Ureter (tissue), 1 donor: ENCODE measurements at places on chromosomes 3 and 15.

DNA sequence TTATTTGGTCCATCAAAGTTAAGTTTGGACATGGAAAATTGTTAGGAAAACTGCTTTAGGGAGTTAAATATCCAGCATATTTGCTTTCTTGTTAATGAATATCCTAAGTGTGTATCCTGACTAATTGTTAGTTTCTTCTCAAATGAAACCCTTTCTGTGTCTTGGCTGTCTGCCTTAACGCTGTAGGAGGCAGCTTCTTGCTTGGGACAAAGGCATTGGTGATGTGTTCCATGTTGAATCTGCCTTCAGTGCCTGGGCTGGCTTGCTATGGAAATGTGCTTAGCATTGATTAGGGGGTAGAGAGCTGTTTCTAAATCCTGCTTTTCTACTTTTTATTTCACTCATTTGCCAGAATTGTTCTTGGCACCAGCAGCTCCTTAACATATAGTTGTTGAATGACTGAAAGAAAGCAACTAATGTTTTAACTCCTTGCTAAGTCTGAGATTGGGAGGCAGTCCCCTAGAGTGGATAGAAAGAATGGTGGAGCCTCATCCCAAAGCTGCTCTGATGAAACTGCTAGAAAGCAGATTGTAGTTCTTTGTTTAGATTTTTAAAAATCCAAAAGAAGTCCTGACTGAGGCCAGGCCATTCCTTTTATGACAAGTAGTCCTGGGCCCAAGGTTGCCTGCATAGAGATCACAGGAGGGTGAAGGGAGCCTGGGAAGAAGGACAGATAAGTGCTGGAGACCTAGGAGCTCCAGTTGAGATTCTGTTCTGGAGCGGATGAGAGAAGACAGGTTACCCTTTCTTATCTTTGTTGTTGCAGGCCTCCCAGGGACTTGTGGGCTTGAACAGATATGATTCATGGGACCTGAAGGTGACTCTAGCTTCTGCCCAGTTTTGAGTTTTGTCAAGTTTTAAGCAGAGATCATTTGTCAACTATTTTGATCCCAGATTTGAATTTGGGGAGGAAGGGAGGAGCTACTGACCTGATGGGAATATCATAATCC, 39.3 kb downstream of the OXNAD1 start:
- DNase-seq = no peak

DNA sequence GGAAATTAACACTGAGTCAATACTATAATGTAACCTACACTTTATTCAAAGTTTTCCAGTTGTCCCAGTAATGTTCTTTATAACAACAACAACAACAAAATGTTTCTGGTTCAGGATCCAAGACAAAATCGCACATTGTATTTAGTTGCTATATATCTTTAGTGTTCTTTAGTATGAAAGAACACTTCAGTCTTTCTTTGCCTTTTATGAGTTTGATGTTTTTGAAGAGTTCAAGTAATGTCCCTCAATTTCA, 7.6 kb upstream of the GRAMD1C start:
- no peak for DNase-seq

DNA sequence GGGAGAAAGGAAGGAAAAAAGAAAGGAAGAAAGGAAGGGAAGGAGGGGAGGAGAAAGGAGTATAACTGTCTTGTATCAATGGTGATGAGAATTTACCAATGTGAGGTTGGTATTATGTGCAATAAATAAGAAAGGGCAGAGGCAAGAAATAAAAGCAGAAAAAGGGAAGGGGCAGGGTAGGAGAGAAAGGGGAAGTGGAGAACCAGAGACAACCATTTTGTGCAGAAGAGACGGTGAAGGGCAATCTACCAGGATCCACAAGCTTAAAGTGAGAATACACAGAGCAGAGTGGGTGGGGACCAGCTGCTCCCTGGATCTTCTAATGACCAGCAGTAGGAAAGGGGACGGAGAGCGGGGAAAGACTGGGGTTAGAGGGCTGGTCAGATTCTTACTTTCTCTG, 106.9 kb upstream of the SLCO2A1 start:
- no peak for DNase-seq

- DNase-seq = no peak
Measured at GRCh38 chr3:122619040-122619439, 41.6 kb downstream of the PARP15 start.

- DNase-seq = no peak
Measured at GRCh38 chr3:133401374-133402135, 1.7 kb downstream of the BFSP2 start.

DNA sequence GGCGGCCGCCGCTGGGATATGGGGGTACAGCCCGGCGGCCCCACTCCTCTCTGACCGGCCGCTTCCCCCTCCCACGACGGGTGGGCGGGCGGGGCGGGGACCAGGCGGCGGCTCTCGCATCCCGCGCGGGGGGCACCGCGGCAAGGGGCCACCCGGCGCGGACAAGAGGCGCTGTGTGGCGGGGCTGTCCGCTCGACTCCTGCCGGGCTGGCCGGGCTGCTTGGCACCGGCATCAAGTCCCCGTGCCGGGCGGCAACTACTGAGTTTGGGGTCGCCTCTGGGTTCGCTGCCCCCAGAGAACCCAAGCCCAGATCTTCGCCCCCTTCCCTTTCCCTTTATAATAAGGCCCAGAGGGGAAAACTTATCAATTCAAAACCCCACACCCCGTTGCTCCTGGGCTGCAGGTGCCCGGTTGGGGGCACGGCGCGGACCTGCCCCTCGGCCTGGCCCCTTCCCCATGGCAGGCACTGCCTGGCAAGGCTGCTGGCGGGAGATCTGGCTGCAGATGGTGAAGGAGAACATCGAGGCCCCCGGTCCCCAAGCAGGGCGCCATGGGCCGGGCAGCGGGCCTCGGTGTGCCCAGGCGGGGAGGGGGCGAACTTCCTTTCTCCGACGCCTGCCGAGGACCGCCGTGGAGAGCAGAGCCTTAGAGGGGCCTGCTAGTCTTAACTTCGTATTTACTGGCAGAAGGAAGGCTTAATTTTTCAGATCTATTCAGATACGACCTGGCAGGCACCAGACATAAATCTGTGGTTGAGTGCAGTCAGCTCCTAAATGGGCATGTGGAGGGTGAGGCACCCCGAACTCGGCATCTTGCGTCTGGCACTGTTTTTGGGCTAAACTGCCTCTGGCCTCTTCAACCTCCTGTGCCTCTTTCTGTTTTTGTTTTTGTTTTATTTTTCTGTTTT, 911 bp downstream of the APBA2 start:
- no peak for DNase-seq

GRCh38 chr3:160225176-160226025, at the start of gene C3orf80:
C3orf80 (plus strand) TSS chr3:160225422; CDS start chr3:160225636, 214 bp downstream.
- DNase-seq = peak; percentile 53

- DNase-seq = no peak
Measured at GRCh38 chr3:185629554-185630181, 43.6 kb downstream of the SENP2 start.

- DNase-seq = no peak
Measured at GRCh38 chr15:63491116-63491827, 13.1 kb upstream of the USP3 start.

GRCh38 chr15:49036650-49037545, 9.3 kb downstream of the SECISBP2L start:
- no peak for DNase-seq

GRCh38 chr3:53328746-53329145, 18.6 kb downstream of the DCP1A start:
- no peak for DNase-seq

DNA sequence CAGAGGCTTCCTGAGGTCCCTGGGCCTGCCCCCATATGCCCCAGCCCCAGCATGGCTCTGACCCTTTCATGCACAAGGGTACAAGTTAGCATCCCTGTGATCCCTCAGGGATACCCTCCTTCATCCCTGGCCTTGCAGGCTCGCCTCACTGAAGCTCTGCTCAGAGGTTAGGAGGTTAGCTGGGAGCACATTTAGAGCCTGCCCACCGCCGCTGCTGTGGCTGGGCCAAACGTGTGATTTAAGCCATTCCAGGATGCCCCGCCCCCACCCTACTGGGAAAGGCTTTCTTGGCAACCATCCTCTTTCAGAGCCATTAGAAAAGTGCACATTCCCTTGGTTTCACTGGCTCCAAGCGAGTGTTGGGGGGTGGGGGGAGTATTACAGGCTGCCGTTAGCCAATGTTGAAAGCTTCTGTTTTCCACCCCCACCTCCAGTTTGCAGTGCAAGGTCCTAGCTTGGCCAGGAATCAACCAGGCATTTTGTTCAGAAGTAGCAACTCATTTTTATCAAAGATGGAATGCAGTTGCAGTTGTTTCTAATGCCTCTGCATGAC, 6.3 kb upstream of the HES1 start:
- no peak for DNase-seq

DNA sequence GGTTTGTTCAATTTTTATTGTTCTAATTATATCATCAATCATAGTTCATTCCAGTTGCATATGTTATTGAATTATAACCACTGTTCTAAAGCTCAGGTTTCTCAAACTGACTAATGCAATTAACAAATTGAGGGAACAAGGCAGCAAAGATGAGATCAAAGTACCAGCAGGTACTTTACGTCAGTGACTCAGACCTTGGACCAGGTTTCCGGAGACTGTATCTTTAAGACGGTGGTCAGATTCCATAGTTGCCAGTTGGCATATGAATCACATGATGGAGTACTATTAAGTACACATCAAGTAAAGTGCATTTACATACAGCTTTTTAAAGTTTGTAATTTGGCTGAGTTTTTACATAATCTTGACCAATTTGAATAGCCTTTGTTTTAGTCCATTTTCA, 583.6 kb upstream of the ROBO2 start:
- no peak for DNase-seq

GRCh38 chr15:98671060-98672008, 23.0 kb downstream of the IGF1R start:
- no peak for DNase-seq

GRCh38 chr3:51941463-51941797, 274 bp downstream of the RRP9 start:
- no peak for DNase-seq

- no peak for DNase-seq
Measured at GRCh38 chr3:85821130-85821756, 862.5 kb downstream of the CADM2 start.

- peak; percentile 80 for DNase-seq
Measured at GRCh38 chr3:73520931-73521461, 103.7 kb downstream of the PDZRN3 start.

DNA sequence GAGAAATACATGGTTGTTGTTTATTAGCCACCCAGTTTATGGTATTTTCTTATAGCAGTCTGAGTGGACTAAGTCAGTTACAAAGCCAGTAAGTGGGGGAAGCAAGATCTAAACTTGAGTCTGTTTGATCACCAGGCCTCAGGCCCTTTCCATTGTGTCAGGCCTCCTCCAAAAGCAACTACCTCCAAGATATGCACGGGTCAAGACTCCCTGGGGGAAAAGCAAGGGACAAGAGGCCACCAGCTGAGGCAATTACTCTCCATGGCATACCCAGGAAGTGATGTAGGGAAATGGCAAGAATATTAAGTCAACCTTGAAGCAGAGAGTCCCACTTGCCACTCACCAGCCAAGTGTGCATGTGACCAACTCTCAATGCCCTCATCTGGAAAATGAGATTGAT, 28.6 kb upstream of the SRGAP3 start:
- DNase-seq = no peak

DNA sequence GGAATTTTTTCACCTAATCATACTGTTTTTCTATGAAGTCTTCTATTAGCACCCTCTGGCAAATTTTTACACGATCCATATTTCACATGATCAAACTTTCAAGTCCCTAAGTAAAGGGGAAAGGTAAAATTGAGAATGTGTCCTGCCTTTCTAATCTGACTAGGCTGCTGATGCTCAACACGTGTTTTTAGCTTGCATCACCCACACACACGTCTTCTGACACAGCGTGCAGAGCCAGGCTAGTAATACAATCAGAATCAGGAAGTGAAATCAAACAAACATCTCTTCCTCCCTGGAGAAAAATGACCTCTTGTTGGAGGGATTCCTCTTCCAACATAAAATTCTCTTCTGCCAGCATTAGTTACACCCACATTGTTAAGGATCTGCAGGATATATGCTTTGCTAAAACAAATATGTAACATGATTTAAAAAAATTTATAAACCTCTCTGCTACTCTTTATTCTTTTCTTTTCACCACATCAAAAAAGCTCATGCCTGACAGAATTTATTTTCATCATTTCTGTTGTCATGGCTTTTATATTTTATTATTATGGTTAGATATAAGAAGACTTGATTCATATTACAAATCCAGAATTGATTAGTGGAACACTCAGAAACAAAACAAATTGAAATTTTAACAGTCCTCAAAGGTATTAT, 122.4 kb downstream of the RAP2B start:
- DNase-seq = peak; percentile 75

DNA sequence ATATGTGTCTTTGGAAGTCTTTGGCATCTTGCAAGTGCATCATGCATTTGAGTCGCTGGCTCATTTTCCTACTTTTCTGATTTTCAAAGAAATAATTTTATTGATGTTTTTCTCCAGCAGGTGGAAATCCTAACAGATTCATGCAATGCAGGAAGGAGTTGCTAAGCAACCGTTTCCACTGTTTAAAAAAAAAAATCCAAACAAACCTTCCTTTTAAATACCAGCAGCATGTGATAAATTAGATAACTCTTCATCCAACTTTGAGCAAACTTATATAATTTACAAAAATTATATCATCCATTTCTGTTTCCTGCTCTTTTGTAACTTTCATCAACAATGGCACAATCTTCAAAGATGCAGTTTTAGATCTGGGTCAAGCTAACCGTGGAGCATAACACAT, 364.1 kb downstream of the MFSD1 start:
- no peak for DNase-seq
